Stimulated activated CD8-positive, alpha-beta memory T cell treated with anti-CD3 and anti-CD28 coated beads, Interleukin-4, amount 100 ng/mL, for 1 hour (primary cell): ENCODE measurements at places on chromosomes 3 and 15.

DNA sequence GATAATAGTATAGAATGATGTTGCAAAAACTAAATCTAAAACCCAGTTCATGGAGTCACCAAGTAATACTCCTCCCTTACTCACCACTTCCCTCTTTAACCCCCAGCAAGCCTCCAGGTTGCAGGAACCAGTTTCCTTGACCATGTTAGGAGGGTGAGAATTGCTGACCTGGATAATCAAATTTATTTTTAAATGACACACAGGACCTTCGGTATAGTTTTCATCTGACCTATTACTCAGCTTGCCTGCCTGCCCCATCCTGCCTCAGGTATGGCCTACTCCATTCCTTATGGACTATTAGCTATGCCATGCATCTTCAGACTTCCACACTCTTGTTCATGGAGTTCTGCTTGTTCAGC, 883 bp downstream of the RTP4 start:
- DNase-seq: no peak

GRCh38 chr3:141877911-141878310, 1.5 kb downstream of the ATP1B3 start:
- no peak for DNase-seq

DNA sequence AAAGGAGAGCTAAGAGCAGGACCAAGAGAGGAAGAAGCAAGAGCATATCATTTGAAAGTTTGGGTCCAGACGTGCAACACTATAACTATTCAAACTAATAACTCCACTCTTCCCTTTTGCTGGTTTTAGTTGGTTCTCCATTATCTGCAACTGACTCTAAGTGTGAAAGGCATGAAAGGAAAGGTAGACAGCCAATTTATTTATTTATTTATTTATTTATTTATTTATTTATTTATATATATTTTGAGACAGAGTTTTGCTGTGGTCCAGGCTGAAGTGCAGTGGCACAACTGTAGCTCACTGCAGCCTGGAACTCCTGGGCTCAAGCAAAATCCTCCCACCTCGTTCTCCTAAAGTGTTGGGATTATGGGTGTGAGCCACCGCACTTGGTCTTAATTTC, 22.1 kb upstream of the PIK3CB start:
- no peak for DNase-seq

DNA sequence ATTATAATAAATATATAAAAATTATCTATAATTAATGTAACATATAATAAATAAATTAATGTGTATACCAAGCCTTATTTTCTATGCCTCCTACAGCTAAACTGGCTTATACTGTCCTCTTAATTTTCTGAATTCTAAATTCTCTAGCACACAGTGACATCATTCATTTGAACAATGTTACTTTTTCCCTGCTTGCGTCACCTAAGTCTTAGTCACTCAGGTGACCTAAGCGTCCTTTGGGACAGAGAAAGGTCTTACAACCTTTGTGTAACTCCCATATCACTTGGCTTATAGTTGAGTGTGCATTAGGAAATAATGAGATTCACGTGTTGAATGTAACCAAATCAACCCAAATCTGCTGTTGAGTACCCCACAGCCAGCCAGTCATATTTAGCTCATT, 48.5 kb upstream of the KCNMB2 start:
- no peak for DNase-seq

- DNase-seq: no peak
Measured at GRCh38 chr3:72177075-72178050, 392.4 kb upstream of the PROK2 start.

DNA sequence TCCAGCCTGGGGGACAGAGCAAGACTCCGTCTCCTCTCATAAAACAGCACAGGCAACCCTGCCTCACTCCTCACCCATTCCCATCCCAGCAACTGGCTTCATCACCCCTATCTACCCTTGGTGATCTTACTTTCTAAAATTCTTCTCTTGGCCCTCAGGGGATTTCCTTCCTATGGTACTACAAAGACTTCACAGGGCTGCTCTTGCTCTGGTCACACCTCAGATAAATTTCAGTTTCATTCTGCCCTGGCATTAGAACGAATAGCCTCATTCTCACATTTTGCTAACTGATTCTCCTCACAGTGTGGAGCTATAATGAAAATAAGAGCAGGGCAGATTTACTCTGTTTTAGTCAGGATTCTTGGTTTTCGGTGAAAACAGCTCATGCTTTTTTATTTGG, 22.1 kb upstream of the CRBN start:
- no peak for DNase-seq
